ENCODE measurements at places on chromosomes 2 and 18.

DNA sequence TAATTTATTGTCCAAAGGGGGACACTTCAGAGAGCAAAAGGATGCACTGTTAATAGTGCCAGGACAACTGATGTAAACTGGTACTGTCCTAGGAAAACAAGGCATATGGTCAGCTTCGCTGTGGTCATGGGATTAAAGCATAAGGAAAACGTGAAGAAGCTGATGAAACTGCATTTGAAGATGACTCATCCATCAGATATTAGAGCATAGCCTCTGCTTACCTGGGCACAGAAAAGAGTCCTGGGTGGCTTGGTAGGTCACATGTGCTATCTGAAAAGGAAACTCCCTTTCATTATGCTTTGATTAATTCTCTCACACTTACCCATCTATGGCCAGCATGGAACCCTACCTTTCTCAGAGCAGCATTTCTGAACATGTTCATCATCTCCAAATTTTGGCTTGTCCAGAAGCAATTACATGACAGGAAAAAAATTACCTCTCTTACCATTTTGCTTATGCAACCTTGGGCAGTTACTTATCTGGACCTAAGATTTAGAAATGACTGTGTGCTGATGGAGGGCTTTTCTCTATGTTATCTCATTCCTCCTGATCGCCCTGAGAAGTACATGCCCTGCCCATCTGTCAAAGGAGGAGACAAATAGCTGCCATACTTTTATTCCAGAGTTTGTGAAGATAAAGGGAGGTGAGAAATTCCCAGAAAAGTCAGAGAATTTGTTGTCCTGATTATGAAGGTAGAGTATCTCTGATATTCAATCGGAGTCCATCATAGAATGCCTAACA, 275.3 kb upstream of the SLC14A2 start:
- no peak for DNase-seq

DNA sequence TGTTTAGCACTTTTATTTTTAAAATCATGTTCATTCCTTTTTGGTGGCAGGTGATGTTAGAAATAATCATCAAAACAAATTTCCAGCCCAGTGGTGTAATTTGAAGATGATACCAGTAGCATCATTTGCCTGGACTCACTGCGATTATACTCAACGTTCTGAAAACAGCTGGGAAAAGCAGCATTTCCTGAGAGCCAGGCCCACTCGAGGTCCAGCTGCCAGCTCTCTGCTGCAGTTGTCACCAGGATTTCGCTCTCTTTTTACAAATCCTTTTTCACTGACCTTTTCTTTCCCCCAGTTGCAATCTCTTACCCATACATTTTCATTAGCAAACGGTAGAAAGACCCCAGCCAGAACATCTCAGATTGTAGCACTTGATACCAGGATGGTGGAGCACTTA, 110.6 kb upstream of the LYPD1 start:
- no peak for DNase-seq

DNA sequence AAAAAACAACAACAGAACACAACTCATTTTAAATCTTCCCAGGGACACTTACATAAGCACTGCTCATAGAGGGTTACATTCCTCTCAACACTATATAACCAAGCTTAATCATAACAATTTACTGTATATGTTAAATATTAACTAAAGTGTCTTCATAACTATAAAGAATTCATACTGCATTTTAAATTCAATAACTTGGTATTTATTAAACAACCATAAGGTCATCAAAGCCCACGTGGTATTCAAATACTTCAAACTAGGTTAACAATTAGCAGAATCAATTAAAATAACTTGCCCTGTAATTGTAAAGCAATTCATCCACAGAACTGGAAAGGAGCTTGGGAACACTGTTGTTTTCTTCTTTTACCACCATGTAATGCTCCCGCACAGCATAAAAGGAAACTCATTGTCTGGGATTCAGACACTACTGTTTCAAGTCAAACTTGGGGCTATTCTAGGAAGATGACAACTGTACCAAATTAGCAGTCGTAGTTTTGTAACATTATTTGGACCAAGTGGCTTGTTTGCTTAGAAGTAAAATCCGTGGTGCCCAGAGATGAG, 10.4 kb downstream of the GAREM1 start:
- DNase-seq, result no peak

- DNase-seq, result no peak
Measured at GRCh38 chr2:70994009-70994698, 519 bp downstream of the TEX261 start.

- DNase-seq, result no peak
Measured at GRCh38 chr2:105926960-105927678, 182.4 kb downstream of the NCK2 start.

DNA sequence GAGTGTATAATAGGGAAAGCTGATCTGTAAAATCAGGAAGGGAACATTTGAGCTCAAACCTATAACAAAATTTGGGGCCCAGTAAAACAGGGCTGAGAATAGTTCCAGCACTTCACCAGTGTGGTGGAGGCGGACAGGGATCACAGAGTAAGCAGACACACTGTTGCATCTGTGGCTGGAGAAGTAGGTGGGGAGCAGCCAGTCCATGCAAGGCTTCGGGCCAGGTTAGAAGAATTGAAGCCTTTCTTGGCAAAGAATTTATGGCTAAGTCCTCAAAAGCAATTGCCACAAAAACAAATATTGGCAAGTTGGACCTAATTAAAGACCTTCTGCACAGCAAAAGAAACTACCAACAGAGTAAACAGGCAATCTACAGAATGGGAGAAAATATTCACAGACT, 93.8 kb upstream of the ZBTB14 start:
- DNase-seq, result no peak

DNA sequence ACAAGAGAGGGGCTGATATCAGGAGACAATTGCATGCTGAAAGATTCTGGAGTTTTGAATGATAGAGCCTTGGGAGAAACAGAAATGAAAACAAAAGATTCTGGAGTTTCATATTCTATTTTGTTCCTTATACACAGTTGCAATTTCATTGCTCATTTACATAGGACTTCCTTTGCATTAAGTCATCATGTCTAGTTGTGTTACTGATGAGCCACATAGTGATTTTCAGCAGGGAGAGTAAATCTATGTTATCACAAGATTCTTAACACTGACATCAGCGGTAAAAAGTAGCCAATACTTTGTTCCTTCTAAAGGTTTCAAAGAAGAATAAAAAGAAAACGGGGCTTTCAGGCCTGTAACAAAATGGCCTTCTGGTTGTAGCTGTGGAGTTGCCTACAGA, 7.1 kb downstream of the ADAM17 start:
- no peak for DNase-seq

All from COR-L47 (cell line).